ENCODE measurements at places on chromosomes 6 and 20.

- DNase-seq = no peak
Measured at GRCh38 chr20:19855416-19855815, 97.4 kb downstream of the RIN2 start.

GRCh38 chr6:32614366-32615081 is 22.7 kb upstream of the HLA-DQA1 start:
- DNase-seq = no peak

DNA sequence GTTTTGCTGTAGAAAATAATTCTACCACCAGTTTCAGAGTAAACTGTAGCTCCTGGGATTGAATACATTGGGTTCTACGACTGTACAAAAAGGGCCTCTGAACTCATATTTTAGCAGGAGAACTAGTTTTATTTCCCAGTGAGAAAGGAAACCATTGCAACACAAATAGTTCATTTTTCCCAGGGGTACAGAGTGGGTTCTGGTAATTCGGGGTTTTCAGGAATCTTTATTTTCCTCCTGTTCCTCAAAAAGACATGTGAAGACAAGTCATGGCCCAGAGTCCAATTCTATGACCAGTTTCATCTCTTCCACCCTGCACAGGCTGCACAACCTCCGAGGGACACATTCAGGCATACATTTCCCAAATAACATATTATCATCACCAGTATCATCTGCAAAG is 222.1 kb downstream of the HIVEP2 start:
- no peak for DNase-seq

- no peak for DNase-seq
Measured at GRCh38 chr6:34189806-34190503, 44.1 kb upstream of the GRM4 start.

DNA sequence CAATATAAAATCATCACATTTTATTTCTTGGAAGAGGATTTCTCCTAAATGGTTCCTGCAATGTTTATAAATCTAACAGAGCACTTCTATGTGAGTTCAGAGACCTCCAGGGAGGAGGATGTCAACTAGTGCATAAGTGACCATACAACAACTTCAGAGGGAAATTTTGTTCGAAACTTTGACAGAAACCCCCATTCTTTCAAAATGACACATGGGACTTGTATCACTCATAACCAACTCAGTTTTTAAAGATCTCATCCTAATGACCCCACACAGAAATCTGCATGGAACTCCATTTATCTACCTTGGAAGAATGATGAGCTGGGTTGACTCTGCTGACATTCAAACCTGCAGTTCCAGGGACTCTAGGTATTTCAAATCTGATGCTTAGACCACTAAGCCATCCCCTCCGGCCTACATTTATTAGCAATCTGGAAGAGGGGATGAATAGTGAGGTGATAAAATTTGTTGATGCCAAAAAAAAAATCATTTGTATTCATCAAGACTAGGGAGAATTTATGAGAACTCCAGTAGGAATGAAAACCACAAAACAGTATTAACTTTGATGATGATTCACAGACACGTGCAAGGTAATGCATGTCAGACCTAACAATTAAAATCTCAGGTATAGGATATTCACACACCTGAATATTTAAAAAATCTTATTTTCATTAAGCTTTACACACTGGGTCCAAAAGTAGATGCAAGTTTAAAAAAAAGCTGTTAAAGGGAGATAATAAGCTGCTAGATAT is 153.0 kb downstream of the REV3L start:
- DNase-seq = no peak

- DNase-seq = no peak
Measured at GRCh38 chr6:49557177-49557576, 6.7 kb downstream of the C6orf141 start.

- DNase-seq = peak; percentile 33
Measured at GRCh38 chr20:63056236-63057170, 49.7 kb upstream of the BHLHE23 start.

GRCh38 chr6:169841251-169841650 is 89.8 kb downstream of the ERMARD start:
- no peak for DNase-seq

DNA sequence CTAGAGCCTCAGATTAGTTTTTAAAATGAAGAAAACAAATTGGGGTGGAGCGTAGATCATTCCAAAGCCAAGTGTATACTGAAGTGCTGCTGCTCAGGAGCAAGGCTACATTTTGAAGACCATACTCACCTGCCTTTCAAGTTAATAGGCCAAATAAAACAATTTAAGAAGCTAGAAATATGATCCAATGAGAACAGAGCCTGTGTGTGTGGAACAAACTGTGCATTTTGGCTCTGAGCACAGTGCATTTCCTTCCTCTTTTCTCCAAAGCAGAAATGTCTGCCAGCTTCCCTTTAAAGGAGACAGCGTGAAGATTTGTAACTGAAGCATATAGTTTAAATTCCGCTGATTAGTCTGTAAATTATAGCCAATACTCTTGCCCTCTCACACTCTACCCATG is 3.2 kb upstream of the IFNGR1 start:
- no peak for DNase-seq

GRCh38 chr6:107539409-107539808 is 49.5 kb downstream of the SOBP start:
- DNase-seq = no peak

DNA sequence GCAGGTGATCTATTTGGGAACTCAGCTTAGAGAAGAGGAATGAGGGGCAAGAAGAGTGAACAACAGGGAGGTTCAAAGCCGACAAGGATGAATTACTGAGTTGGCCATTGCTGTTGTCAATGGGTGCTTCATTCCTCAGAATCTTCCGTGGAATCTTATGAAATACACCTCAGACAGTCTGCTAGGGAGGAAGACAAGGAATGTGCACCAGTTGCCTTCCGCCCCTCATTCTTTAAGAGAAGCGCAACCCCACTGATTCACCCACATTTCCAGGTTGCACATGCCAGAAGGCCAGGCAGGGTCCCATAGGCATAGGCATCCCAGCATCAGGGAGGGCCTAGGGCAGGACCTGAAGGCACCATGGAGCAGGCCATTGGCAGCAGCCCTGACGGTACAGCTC is 127.5 kb upstream of the TNFAIP3 start:
- DNase-seq = no peak

GRCh38 chr6:154751011-154751800 is 18.0 kb downstream of the SCAF8 start:
- DNase-seq = no peak

DNA sequence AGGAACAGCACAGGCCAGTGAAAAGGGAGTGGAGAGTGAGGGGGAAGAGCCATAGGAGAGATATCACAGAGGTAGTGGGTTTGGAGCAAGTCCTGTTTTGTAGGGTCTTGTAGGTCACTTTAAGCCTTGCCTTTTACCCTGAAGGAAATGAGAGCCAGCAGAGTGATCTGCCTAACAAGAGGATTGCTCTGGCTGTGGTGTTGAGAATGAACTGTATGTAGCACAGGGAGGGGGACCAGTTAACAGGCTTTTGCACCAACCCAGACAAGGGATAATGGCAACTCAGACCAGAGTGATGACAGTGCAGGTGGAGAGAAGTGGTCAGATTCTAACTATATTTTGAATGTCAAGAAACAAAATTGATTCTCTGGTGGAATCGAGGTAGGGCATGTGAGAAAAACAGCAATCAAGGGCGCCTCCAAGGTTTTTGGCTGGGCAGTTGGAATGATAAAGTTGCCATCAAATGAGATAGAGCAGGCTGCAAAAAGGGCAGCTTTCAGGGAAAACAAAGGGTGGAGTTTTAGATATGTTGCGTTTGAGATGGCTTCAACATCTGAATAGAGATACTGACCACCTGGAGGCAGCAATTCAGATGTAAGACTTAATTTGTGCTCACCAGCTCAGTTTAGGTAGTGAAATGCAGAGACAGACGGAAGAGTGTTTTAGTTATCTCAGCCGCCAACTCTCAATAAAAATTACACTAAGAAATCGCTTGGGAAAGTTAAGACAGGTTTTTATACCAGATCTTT is 134.4 kb upstream of the BTBD3 start:
- no peak for DNase-seq

DNA sequence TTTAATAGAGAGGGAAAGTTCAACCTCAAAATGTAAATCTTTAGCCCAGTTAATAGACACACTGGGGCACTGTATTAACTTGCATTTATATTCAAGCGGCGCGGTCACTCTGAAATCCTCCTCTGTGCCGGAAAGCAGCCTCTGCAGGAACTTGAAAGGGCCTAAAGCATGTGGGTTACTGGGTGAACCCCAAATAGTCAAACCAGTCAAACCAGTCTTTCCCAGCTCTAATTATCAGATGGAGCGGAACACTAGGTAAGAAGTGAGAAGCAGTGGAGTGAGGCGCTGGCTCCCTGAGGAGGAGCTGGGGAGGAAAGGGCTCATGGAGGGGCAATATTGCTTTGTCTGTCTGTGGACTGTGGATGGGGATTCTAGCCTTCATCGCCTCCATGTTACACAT is 531.3 kb downstream of the QKI start:
- no peak for DNase-seq

DNA sequence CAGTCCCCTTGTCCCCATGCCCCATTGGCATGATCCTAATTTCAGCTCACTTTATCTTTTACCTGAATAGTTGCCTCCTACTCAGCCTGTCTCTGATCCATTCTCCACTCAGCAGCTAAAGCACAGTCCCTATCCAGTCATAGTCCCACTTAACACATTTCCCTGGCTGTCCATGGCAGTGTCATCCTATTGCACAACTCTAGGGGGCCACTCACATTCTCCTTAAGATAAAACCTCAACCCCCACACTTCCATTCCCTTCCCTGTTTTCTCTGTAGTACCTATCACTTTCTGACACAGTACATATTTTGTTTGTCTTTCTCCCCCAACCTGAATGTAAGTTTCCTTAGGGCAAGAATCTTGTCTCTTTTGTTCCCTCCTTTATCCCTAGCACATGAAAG is 220.9 kb upstream of the PLN start:
- no peak for DNase-seq

DNA sequence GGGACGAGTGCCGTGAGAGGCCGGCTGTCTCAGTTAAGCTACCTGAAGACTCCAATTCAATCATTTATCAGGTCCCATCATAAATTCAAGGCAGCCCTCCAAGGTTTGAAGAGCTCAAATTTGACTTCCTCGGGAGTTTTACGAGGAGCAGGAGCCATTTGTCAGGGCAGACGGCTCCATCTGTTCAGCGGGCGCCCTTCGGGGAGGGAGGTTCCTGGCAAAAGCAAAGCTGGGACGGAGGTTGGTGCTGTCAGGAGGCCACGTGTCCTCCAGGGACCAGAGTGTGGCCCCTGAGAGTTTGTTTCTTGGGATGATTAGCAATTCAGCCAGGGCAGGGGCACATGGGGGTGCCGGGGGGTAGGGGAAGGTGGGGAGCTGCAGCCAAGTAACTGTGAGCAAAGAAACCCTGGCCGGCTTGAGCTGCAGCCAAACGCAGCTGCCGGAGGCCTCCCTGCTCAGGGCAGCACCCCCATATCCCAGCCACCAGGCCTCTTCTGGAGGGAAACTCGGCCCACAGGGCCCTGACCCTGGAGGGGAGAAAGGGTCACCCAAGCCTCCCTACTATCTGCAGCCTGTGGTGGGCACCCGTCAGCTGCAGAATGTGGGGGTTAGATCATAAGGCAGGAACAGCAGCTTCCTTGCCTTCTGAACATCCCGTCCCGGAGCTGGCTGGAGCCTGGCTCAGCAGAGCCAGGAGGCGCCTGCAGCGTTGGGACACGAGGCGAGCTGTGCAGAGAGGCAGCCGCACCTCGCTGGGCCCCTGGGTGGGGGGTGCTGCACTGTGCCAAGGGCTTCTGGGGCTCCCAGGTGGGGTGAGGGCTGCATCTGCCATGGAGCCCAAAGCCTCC is 63.6 kb upstream of the GATA5 start:
- DNase-seq = no peak

DNA sequence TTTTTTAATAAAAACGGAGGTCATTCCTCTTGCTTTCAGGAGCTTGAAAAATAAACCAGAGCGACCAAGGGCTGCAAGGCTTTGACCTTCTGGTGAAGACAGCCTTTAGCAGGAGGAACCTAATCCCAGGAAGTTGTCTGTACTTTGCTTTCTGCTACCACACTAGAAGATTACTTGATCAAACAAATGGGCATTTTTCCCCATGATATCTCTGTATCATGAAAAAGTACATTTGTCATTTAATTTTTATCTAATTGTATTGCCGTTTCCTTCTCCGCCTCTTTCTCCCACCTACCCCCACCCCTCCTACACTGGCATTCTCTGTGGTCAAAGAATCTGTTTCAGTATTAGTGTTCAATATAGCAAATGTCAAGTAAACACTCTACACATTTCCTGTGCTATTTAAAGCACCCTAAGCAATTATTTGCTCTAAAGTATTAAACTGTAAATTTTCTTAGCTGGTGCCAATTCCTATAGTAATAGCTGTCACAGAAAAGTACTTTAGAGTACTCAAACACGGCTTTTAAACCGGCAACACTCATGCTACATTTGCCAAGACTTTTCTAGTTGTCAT is 29.7 kb downstream of the ATXN1 start:
- no peak for DNase-seq

DNA sequence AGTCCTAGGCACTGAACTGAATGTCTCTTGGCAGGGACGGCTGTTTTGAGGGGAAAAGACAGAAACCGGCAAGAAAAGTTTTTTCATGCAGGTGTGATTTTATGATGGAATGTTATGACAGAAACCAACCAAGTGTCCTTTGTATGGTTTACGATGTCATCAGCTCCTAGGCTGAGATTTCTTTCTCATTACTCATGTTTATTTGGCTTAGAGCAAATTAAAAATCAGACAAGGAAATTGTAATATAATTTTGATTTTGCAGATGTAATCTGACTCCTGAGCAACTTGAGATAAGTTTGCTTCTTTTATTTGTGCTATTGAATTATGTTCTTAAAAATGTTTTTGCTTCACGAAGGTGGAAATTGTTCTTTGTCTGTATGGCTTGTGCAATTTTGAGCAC is 58.8 kb upstream of the MAP3K7 start:
- no peak for DNase-seq

DNA sequence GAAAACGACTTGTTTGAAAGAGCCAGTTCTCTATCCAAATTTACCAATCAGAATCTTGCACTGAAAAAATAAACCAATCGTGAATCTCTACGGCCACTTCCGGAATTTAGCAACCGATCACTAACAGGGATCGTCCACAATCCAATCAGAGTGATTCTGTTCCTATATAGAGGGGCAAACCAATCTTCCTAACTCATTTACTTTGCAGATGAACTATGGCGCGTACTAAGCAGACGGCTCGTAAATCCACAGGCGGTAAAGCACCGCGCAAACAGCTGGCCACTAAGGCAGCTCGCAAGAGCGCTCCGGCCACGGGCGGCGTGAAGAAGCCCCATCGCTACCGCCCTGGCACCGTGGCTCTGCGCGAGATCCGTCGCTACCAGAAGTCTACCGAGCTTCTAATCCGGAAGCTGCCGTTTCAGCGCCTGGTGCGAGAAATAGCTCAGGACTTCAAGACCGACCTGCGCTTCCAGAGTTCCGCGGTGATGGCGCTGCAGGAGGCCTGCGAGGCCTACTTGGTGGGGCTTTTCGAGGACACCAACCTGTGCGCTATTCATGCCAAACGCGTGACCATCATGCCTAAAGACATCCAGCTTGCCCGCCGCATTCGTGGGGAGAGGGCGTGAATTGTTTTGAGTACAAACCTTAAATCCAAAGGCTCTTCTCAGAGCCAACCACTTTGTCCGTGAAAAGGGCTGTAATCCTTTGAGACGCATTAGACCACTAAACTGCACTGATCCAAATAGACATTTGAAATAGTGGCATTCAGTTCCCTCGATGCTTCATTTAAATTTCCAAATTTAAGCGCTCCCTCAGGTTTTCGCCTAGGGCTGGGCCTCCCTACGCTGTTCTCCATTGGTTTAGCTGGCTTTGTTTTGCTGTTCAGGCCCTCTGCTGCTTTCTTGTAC is 138.0 kb downstream of the HFE start:
- peak; percentile 68 for DNase-seq

Measured in T1000 (cell line).